ENCODE measurements at places on chromosomes 1 and 21.

- DNase-seq, result no peak
These were observed 5.4 kb downstream of the SMIM1 start for GRCh38 chr1:3777647-3778589.

- DNase-seq, result no peak
These were observed 27.4 kb upstream of the HRNR start for GRCh38 chr1:152251391-152251790.

- DNase-seq, result no peak
These were observed 55.8 kb upstream of the ATP2B4 start for GRCh38 chr1:203570805-203571204.

GRCh38 chr1:192983349-192983980 is 75.7 kb downstream of the UCHL5 start:
- DNase-seq, result no peak

- no peak for DNase-seq
These were observed 269.5 kb downstream of the HHAT start for GRCh38 chr1:210598135-210598652.

GRCh38 chr1:217660353-217661062 is 29.4 kb downstream of the SPATA17 start:
- DNase-seq, result no peak

DNA sequence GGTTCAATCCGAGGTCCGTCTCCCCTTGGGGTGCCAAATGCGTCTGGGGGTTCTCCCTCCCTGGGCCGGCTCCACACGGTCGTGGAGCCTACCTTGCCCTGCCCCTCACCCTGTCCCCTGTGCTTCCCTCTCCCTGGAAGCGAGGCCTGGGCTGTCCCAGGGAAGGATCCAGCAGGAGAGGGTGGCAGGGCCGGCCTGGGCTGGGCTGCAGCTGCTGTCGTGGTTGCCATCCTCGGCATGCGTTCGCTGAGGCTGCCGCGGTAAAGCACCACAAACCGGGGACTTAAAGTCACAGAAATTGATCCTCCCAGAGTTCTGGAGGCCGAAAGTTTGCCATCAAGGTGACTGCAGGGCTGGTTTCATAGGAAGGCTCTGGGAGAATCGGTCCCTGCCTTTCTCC is 123.0 kb upstream of the TMPRSS2 start:
- no peak for DNase-seq

DNA sequence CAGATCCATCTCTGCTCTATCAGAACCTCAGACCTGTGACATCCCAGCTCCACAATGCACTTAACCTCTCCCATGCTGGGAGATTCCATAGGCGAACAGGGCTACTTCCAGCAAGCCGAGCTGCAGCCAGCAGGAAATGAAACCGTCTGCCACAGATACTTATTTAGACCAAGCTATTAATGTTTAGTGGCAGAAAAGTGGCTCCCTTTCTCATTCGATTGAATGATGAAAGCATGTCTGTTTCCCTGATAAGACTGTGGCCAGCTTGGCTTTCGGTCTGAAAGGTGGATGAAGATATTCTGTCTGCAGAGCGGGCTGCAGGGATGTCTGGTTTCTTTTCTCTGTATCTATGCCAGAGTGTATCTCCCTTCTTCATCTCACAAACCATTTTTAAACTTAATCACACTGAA is 146.4 kb downstream of the GREM2 start:
- DNase-seq, result no peak

GRCh38 chr21:31132574-31133242 is 94.4 kb upstream of the KRTAP19-8 start:
- DNase-seq, result peak; percentile 18

GRCh38 chr1:165738794-165739193 is 29.9 kb downstream of the TMCO1 start:
- no peak for DNase-seq

DNA sequence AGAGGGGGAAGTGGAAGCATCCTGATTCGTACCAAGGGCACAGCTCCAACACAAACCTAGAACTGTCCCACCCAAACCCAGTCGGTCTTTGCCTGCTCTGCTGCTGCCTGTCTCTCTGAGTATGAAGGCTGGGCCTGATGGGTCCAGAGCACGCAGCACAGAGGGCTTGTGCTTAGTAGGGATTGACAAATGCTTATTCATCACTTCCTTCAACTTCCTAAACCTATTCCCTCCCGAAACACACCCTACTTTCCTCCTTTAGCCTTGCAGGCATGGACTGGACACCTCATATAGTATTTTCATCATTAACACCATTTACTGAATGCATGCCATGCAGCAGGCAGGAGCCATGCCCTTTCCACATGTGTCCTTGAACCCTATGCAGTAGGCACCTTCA is 31.3 kb downstream of the FOXO6 start:
- no peak for DNase-seq

DNA sequence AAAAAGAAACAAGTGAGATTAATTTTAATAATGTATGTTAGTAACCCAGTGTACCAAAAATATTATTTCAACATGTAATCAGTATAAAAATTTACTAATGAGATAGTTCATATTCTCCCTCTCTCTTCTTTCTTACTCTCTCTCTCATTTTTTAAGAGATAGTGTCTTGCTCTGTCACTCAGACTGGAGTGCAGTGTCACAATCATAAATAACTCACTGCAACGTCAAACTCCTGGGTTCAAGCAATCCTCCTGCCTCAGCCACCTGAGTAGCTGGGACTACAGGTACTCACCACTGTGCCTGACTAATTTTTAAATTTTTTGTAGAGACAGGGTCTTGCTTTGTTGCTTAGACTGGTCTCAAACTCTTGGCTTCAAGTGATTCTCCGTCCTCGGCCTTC is 123.9 kb downstream of the NRDC start:
- DNase-seq, result no peak

DNA sequence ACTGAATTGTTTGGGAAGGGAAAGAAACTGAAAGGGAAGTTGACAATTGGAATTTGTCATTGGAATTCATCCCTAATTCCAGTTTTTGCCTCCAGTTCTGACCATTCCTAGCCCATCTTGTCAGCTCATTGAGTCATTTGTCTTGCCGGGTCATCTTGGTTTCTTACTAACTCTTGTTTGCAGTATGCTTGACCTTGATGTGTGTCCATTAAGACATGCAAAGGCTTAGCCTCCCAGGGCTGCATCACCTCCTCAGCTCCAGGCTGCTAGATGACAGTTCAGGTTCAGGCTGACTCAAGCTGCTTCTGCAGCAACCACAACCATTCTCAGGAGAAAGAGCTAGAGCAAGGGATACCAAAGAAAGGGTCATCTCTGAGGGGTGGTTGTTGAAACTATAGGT is 151.3 kb upstream of the PTGFR start:
- DNase-seq, result no peak

GRCh38 chr1:154342836-154343472 is 17.6 kb downstream of the ATP8B2 start:
- DNase-seq, result no peak

- DNase-seq, result no peak
These were observed 182.4 kb downstream of the TRABD2B start for GRCh38 chr1:47814612-47815395.

DNA sequence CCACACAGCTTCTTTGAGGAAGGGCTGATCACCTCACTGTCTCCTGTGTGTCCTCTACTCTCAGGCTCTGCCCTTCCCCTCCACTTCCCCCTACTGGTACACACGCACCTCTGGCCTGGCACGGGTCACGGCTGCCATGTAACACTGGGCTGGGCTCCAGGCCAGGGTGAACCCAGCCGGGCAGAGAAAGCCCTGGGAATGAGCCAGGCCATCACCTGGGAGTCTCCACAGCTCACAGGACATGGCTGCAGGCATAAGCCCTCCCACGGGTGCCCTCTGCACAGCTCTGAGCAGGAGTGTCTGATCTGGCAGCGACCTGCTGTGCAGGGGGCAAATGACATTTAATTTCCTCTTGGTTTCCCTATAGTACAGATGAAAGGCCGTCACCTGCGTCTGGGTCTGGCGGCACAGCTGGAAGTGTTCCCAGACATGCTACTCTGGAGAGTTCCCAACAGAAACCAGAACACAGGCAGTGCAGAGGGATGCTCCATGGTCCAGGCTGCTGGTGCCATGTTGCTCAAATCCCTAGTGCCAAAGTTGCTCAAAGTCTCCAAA is 61.2 kb downstream of the ERI3 start:
- no peak for DNase-seq

- DNase-seq, result no peak
These were observed 8.7 kb upstream of the SLC2A5 start for GRCh38 chr1:9078015-9078751.

DNA sequence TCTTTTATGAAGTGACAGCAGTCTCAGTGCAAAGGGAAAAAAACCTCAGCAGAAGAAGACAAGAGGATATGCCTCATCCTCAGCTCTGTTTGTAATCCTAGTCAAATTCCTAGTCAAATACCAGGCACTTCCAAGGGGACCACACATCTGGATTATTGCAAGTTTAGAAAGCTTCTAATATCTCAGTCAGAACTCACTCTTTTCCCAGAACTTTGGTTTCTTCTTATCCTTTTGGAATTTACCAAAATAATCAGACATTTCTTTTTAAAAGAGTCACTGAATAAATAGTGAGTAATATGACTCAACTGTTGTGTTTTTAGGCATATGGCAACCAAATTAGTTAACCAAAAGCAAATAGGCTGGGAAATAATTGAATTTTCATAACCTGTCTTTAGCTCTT is 47.8 kb downstream of the PRRX1 start:
- no peak for DNase-seq

- DNase-seq, result no peak
These were observed 27.3 kb downstream of the CAP1 start for GRCh38 chr1:40067851-40068250.
